HuH-7.5 (cell line): ENCODE measurements at places on chromosomes 2 and 18.

DNA sequence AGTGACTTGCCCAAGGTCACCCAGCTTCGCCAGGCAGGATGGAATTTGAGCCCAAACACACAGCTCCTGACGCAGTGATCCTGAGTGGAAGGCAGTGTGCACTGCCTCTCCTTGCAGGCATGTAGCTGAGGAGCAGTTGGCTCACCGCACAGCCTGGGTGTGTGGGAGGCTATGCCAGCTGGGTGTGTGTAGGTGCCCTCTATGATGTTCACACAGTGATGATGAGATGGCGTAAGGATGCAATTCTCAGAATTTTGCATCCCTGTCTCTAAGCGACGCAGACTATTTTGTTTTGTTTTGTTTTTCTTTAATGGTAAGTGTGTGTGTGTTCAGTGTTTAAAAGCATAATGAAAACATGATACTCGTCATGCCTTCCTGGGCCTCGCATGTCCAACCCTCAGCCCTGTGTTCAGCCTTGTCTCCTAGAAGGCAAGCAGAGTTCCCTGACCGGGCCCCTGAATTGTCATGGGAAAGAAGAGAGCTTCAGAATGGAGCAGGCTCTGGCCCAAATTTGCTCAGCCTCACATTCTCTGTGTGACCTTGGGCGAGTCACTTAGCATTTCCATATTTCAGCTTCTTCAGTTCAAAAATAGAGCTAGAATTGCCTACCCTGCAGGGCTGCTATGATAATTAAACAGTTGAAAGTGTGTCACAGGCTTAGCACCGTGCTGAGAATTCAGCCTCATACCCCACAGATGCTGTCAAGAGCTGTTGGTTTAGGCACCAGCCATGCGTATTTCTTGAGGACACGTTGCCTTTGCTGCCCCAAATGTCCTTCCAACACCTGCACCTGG is 603.6 kb upstream of the RAB6C start:
- DNase-seq = no peak

DNA sequence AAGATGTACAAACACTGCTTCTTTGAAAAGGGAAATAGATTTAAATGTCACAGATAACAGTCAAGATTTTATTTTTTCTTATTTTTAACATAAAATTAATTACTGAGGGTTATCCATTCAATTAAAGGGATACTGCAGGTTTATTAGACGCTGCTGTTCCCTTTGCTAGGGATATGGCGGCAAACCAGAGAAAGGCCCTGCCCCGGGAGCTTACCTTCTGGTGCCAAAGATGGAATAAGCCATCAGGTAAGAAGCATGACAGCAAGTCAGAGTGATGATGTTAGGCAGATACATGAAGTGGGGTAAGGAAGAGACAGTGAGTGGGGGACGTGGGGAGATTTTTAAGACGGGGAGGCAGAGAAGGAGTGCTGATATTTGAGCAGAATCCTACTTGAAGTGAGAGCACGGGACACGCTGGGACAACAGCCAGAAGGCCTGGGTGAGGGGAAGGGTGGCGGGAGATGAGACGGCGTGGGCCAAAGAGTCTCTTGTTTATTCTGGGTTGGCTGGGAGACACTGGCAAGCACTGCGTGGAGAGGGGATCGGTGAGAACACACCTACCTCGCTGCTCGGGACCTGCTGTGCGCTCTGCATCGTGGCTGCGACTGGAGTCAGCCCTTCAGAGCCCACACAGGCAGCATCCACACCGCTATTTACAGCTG is 250.5 kb upstream of the TMEM200C start:
- no peak for DNase-seq

- no peak for DNase-seq
Observed at GRCh38 chr2:149490296-149490695, 97.3 kb downstream of the MMADHC start.

- no peak for DNase-seq
Observed at GRCh38 chr2:147356157-147356556, 488.7 kb upstream of the ACVR2A start.

GRCh38 chr2:43044093-43044681 is 182.2 kb downstream of the ZFP36L2 start:
- no peak for DNase-seq

- DNase-seq = no peak
Observed at GRCh38 chr2:76713312-76713711, 808.9 kb downstream of the LRRTM4 start.

DNA sequence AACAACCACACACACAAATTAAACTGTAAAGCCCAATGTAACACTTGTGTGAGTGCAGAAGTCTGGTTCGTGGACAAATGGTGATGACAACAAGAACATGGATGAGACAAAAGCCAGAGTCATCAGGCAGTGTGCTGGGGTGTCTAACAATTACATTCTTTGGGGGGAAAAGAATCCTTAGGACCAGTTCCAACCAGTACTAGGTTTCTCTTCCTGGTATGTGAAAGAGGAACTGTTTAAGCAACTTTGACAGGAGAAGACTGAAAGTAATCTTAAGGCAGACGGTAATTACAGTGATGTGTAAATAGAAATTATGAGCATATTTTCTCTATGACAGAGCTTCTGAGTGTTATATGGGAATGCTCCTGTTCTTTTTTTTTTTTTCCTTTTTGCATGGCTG is 133.4 kb downstream of the AFF3 start:
- no peak for DNase-seq

DNA sequence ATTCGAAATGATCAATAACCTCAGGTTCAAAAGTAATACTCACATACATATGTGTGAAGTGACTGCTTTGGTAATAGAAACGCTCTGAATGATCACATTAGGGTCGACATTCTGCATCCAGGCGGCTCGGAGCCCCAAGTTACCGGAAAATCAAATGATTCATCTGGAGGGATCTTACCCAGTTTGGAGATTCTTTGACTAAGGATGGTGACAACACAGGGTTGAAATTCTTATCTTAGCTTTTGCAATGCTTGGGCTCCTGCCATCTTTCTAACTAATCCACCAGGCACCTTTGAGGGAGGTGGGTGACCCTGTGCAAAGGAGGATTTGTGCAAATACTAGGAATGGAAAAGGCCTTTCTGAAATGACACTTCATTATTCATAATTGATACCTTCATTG is 10.8 kb downstream of the GBX2 start:
- DNase-seq = no peak

DNA sequence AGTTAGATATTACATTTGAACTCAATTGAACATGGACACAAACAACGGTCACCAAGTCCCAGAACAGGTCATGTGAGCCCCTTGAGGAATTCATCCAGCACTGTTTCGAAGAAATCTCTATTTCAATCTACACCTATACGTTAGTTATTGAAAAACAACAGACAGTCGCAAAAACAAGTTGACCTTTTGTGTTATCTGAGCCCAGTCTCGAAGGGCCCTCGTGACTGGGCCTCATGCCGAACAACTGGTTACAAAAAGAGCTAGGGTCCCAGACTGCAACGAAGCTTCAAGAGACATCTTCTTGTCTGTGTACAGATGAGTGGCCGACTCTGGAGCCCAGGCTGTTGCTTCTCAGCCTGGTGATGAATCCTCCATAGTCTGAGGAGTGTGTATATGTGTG is 5.3 kb upstream of the DSG2 start:
- no peak for DNase-seq

DNA sequence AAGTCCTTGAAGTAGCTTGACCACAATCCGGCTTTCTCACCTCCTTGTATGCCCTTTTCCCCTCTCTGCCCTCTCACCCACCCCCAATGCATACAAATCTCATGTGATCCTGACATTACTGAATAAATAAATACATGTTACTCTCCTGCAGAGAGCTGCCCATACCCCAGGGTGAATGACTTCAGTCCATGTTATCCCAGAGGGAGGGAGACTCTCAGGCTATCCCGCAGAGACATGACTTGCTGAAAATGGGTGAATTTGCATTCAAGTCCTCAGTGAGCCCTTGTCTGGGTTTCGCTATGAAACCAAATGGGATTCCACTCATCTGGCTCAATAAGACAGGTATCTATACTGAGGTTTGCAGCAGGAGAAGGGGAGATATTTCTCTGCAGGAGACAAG is 168.5 kb downstream of the FHOD3 start:
- no peak for DNase-seq

- DNase-seq = no peak
Observed at GRCh38 chr2:8682719-8683667, 1.1 kb downstream of the ID2 start.

GRCh38 chr2:113216891-113217454 is 43.2 kb downstream of the PSD4 start:
- no peak for DNase-seq

GRCh38 chr2:229001196-229001595 is 269.9 kb downstream of the PID1 start:
- no peak for DNase-seq

- DNase-seq = peak; percentile 65
Observed at GRCh38 chr2:236164201-236164924, 3.8 kb downstream of the GBX2 start.

GRCh38 chr2:136214307-136215200 is 96.6 kb upstream of the CXCR4 start:
- no peak for DNase-seq

DNA sequence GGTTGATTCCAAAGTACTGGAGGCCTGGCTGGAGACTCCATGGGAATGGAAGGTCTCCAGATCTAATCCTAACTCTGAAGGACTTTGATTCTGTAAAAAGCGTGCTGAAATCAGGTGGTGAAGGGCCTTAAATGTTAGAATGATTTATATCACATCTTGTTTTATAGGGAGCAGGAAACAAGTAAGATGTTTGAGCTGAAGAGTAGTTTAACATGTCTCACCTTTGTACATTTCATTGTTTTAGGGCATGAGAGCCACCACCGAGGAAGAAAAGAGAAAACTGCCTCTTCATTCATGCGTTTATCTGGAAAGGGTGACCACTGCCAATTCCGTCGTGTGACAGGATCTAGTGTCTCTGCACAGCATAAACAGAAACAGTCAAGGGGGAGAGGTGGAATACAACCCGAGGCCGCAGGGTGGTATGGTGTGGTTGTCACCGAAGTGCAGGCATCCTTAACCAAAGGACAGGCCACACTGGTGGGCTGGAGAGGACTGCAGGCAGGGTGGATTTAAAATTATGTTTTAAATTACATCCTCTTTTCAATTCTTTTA is 445.3 kb downstream of the SLC4A3 start:
- no peak for DNase-seq

DNA sequence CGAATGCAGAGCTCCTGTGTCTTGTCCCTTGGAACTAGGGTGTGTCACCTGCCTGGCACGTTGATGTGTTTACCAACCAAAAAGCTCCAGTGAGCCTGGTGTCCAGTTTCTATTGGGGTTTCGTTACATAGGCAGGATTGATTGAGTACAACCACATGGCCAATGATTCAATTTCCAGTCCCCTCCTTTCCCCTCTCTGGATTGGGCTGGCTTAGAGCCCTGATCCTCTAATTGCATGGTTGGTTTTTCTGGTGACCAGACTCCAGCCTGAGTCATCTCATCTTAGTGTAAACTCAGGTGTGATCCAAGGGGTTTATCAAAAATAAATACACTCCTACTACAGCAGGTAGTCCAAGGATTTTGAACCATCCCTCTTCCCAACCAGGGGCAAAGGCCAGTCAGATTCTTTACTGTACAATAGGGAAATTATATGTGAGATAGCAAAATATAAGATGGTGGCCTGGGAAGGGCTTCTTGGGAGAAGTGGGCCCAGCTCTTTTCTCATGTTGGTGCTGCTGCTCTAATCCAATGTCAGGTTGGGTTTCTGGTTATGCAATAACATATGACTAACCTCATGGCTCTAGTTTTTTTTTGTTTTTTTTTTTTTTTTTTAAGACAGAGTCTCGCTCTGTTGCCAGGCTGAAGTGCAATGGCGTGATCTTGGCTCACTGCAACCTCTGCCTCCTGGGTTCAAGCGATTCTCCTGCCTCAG is 64.7 kb upstream of the MGAT5 start:
- DNase-seq = no peak

- DNase-seq = peak; percentile 7
Observed at GRCh38 chr2:14944562-14945346, 312.2 kb downstream of the LRATD1 start.

DNA sequence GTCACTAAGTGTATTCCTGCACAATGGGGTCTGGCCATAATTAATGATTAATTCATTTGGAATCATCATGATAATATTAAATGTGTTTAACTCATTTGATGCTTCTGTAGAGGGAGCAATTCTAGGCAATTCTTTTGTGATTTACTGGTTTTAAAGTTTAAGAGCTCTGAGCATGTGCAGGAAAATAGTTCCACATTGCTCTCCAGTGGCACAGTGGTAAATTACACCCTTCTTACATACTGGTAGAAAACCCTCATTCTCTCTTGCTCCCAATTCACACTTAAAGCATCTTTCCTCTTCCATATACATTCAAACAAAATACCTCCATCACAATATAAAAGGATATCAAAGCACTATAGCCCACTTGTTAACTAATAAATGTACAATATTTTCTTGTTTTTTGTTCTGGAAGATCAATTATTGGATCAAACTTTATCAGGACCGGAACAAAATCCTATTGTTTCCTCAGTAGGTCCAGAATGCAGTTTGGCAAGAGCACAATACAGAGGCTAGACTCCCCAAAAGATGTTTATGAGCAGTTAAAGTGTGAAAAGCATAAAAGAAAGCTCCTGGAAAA is 844.3 kb downstream of the MBD2 start:
- DNase-seq = no peak

DNA sequence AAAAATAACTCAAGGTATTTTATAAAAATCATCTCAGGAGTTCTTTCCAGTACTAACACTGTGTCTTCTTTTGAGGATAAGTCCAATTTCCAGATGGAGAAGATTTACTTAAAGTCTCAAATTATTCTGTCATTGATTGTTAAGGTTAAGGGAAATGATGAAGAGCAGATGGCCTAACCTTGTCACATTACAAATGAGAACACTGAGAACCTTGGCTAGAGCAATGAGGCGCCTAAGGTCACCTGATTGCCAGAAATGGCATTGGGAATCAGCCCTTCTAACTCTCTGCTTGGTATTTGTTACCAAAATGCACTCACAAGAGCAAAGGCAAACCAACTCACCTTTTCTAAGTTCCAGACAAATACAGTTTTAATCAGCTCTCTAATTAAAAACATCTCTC is 835.1 kb downstream of the RNF144A start:
- DNase-seq = no peak

DNA sequence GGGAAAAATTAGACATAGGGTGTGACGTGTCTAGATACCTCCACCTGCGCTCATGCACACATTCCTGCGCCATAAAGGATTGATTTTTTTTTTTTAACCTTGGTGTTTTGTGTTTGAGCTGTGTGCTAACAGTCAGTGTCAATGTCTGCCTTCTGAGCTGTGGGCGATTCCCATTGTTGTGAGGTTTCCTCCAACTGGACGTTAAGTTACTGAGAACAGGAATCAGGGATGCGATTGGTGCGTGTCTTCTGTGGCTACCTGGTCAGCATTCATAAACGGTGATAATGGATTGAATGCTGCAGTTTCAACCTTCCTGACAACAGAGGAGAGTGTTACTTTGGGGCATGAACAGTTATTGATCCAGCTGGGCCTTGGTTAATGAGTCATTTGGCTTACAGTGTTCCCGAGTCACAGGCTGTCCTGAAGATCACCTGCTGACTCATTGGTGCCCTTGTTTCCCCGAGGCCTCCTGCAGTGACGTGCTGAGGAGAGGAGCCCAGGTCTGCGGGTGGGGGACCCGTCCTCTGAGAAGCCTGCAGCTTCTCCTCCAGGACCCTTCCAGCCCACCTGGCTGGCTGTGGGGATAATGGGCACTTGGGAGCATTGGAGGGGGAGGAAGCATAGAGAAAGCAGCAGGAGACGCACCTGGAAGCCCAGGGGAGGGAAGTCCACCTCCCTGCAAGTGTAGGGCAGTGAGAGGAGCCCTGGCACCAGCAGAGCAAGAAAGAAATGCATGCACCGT is 25.8 kb upstream of the CABYR start:
- DNase-seq = peak; percentile 46

GRCh38 chr2:115386465-115386864 is 944.0 kb downstream of the DPP10 start:
- no peak for DNase-seq
